GM04503 (cell line): ENCODE measurements at places on chromosomes 6 and 20.

- no peak for DNase-seq
Measured at GRCh38 chr6:40353197-40353966, 233.8 kb downstream of the LRFN2 start.

- DNase-seq: no peak
Measured at GRCh38 chr6:30319146-30319835, 7.4 kb upstream of the TRIM39 start.

DNA sequence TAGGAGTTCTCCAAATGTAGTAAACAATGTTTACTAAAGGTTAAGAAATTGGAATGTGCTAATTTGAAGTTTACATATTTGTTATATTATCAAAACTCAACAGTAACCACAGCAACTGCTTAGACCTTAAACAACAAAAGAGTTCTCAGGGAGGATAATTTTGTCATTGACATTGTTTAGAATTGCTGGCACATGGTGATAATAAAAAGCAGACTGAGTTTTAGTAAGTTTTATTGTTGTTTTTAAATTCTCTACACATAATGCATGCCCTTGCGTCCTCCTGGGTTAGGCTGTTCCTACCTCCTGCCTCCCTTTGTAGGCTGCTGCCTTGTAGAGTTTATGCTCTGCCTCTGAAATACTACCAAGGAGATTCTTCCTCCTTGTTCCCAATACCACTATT is 28.7 kb downstream of the LAMA4 start:
- DNase-seq: peak; percentile 88

- DNase-seq: no peak
Measured at GRCh38 chr6:16413399-16413798, 175.0 kb downstream of the GMPR start.

GRCh38 chr6:25971187-25971821 is 8.7 kb downstream of the TRIM38 start:
- DNase-seq: peak; percentile 87

- no peak for DNase-seq
Measured at GRCh38 chr6:160042014-160042773, 73.3 kb downstream of the IGF2R start.

DNA sequence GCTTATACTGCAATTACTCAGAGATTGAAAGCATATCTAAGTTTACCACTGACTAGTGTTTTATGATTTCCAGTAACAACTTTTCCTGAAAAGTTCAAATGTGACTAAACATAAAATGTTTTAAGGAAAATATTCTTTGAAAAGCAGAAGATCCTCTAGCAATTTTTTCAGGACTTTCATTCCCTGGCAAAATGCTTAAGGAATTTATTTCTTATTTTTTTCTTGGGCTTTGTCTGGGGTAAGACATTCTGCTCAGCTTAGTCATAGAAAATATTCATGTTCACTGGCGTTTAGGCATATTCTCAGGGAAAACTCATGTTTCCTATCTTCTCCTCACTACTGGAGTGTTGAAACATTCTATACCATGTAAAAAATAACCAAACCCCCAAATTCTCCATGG is 235.3 kb upstream of the CEP162 start:
- peak; percentile 64 for DNase-seq
